ENCODE measurements at places on chromosomes 1 and 21. TPM values are rescaled to one million over a fixed set of nuclear protein-coding genes. Genes with fewer than 3 reads are reported as not detected.
A peak's percentile ranks its signal among the peaks of the same experiment; 100 is the strongest.

GRCh38 chr1:41353744-41354143, 7.5 kb upstream of the FOXO6 start:
- DNase-seq: peak; percentile 98
- no peaks in the 10 kb centered on the region for H3K36me3 ChIP-seq
- peaks cover 59% of the 10 kb centered on the region for H3K4me1 ChIP-seq
- no peak overlapping the region for H3K4me3 ChIP-seq
- peak overlapping the region; percentile 47 for H3K27ac ChIP-seq
- no peaks in the 10 kb centered on the region for H3K27me3 ChIP-seq

DNA sequence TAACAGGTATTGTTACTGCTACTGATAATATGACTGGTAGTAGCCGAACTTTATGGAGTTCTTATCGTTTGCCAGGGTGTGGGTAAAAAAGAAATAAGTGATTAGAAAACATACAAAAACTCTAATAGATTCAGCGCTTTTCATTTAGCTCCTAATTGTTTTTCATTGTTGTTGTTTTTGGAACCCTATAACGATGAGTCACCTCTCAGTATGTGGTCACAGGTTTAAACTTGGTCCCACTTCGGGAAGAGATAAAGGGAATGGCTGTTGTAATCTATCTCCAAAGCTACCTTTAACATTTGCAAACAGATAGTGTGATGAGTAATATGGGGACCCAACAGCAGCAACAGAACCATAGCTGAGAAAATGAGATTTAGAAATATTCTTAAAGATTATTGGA, 62.7 kb upstream of the BCL10 start:
- DNase-seq: peak; percentile 70
- peaks cover 15% of the 10 kb centered on the region for H3K36me3 ChIP-seq
- no peaks in the 10 kb centered on the region for H3K27me3 ChIP-seq
- peak overlapping the region; percentile 17 for H3K27ac ChIP-seq
- peaks cover 28% of the 10 kb centered on the region for H3K4me1 ChIP-seq
- no peak overlapping the region for H3K4me3 ChIP-seq

DNA sequence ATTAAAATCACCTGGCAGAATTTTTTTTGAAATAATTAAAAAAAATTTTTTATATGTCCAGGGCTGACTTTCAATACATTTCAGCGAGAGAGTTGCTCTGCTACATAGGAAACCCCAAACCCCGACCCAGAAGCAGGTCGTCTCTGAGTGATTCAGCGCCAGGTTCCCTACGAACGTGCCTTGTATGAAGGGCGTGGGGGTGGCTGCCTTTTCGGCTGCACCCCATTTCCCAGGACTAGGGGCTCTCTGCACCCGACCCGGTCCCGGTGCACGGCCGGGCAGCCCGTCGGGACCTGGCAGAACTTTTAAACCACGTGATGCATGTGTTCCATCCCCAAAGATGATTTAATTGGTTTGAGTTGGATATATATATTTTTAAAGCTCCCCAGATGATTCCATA, 15.8 kb upstream of the SCYL3 start:
- H3K27me3 ChIP-seq: no peaks in the 10 kb centered on the region
- H3K4me1 ChIP-seq: peaks cover 4% of the 10 kb centered on the region
- no peak overlapping the region for H3K4me3 ChIP-seq
- no peak for DNase-seq

- no peak for DNase-seq
- H3K4me1 ChIP-seq: no peaks in the 10 kb centered on the region
- H3K36me3 ChIP-seq: no peaks in the 10 kb centered on the region
- no peak overlapping the region for H3K27ac ChIP-seq
These were observed 16.5 kb downstream of the ATF3 start for GRCh38 chr1:212624976-212625501.

GRCh38 chr1:218698141-218698540, 353.0 kb downstream of the TGFB2 start:
- DNase-seq: no peak
- no peaks in the 10 kb centered on the region for H3K4me1 ChIP-seq
- H3K27ac ChIP-seq: no peak overlapping the region
- H3K4me3 ChIP-seq: no peak overlapping the region
- H3K36me3 ChIP-seq: no peaks in the 10 kb centered on the region

DNA sequence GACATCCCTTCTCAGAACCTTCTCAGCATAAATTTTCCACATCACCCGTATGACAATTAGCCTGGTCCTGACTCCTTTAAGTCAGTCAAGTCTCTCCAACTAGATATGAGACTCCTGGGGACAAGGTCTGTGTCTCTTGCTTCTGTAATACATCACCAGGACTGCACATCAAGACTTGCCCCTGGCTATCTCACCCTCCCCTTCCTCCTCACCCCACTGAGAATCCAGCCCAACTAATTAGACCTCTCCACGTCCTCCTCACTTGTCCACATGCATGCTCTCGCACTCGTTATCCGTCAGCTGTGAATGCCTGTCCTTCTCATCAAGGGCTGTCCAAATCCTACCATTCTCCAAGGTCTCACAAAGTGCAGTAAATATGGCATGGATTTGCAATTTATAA, 542.8 kb downstream of the PTPRU start:
- no peaks in the 10 kb centered on the region for H3K36me3 ChIP-seq
- H3K4me3 ChIP-seq: no peak overlapping the region

FCRL5 gene
- total RNA-seq: not detected

DNA sequence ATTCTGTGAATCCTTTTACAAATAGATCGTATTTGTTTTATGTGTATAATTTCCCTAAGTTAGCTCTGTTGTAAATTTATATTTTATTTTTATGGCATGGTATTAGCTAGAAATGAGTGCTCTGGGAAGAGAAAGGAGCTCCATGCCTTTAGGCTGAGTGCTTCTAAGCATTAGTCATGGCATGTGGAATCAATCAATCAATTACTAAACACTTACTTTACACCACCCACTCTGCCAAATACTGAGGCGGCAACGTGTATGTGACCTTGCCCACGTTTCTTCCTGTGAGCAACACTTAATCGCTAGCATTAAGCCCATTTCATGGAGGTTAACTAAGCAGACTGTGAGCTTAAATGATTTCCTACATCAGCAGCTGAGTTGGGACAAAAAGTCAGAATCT, 7.2 kb upstream of the BECN2 start:
- H3K27ac ChIP-seq: no peak overlapping the region
- H3K27me3 ChIP-seq: no peaks in the 10 kb centered on the region
- H3K4me1 ChIP-seq: no peaks in the 10 kb centered on the region

CYP4A22 gene
- total RNA-seq: not detected

DNA sequence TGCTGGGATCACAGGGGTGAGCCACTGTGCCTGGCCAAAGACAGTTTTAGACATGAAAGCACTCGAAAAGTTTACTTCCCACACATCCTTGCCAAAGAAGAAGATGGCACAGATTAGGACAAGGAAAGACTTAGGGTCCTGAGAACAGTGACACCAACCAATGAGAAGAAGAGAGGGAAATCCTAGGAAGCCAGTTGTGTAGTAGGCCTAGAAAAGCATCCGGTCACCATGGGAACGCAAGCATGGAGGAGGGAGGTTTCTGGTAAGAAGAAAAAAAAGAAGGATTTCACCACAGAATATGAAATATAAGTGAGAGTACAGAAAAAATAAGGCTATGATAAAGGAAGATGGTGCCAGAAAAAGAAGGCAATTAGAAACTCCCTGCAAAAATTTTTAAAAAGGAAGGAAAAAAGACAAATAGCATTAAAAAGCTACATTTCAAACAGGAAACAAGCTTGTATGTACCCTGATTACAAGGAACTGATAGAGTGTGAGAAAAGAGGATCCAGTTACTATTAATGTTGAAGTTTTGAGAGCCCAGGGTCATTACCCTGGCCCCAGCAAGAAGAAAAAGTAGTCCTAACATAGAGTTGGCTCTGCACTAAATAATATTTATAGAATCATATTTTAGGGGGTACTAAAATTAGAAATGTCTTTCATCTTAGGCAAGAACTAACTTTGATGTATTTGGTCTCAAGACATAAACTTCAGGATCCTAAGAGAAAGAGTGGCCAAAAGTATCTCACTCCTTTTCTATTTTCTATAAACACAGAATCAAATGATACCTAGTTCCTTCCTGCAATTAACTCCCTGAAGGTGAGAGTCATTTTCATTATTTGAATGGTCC, 16.1 kb downstream of the DIPK1A start:
- H3K36me3 ChIP-seq: no peaks in the 10 kb centered on the region
- H3K27ac ChIP-seq: no peak overlapping the region
- no peak for DNase-seq

PLA2G2F gene
- total RNA-seq: 0.20 TPM

RNU1-3 gene
- total RNA-seq: 3,235 TPM

DNA sequence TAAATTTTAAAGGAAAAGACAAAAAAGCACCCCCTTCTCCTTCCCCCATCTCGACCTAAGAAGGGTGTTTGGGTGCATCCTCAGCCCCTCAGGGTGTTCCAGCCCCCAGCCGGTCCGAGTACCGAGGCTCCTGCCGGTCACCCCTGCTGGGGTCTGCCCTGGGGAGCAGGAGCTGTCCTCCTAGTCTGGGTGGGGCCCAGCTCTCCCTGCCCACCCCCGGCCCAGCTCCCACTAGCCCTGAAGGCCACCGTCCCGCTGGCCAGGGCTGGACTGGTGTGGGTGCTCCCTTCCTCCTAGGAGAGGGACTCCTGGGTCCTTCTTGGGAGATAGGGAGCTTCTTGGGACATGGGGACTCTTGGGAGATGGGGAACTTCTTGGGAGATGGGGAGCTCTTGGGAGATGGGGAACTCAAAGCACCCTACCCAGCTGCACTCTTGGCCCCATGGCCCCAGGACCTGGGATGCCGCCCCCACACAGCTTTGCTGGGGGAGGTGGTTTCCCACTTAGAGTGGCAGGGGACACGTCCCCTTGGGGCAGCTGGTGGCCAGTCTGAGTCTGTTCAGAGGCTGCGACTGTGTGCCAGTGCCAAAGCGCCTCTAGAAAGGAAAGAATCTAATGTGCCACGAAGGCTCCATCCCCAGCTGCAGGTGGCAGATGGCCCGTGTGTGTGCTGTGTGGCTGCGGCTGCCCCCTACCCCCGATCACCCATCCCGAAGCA, 44.5 kb downstream of the MORN1 start:
- no peaks in the 10 kb centered on the region for H3K27me3 ChIP-seq
- no peaks in the 10 kb centered on the region for H3K36me3 ChIP-seq
- no peak overlapping the region for H3K27ac ChIP-seq
- H3K4me1 ChIP-seq: no peaks in the 10 kb centered on the region
- no peak overlapping the region for H3K4me3 ChIP-seq

DNA sequence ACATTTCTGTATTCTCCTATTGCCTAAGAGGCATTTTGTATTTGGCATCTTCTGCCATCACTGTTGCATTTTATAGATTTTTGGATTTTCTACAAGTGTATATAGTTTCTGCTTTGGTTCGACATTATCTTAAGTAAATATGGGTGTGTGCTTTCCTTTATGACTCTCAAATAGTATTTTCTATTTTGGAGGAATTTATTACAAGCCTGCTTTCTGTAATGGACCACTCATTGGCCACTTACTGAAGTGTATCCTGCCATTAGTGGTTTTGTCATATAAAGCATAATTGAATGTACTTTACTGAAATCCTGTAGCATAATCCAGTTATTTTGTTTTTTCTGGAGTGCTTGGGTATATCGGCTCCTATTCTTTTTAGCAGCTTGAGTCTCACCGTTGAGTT, 184.3 kb downstream of the PATJ start:
- H3K27me3 ChIP-seq: no peaks in the 10 kb centered on the region
- H3K36me3 ChIP-seq: peaks cover 16% of the 10 kb centered on the region
- H3K4me1 ChIP-seq: no peaks in the 10 kb centered on the region
- DNase-seq: no peak

PRKACB gene
- 16.1 TPM for total RNA-seq

- peak overlapping the region; percentile 99 for H3K27ac ChIP-seq
- no peaks in the 10 kb centered on the region for H3K36me3 ChIP-seq
- H3K4me1 ChIP-seq: peaks cover 93% of the 10 kb centered on the region
- H3K27me3 ChIP-seq: no peaks in the 10 kb centered on the region
- DNase-seq: peak; percentile 80
- peak overlapping the region; percentile 8 for H3K4me3 ChIP-seq
These were observed 153.3 kb downstream of the TOMM20 start for GRCh38 chr1:234975122-234975940.

GRCh38 chr21:16663436-16663835, 849.4 kb upstream of the CXADR start:
- no peaks in the 10 kb centered on the region for H3K36me3 ChIP-seq
- no peaks in the 10 kb centered on the region for H3K4me1 ChIP-seq
- no peaks in the 10 kb centered on the region for H3K27me3 ChIP-seq

AXDND1 gene
- total RNA-seq: 3.4 TPM

DNA sequence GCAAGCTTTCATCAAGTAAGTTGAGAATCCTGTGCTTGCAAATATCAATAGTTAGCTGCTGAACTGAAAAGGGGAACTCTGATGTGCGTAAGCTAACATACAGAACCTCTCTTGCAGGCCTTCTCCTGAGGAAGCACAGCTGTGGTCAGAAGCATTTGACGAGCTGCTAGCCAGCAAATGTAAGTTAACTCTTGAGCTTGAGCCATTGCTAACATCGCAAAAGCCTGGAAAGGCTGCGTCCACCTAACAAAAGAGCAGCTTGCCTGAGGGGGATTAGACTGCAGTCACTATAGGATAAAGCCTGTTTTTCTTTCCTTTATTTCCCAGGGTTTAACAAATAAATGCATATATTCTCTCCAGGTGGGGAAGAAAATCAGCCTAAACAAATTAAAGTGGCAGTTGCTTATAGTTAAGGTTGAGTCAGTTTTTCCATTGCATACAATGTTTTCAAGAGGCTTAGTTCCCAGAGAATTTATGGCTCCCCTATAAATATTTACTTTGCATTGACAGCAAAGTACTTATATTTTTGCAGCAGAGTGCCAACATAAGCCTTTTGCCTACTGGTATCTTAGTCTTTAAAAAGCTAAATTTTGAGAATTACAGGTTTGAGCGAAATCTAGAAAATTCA, 1.5 kb downstream of the RGS2 start:
- H3K27ac ChIP-seq: no peak overlapping the region
- H3K36me3 ChIP-seq: no peaks in the 10 kb centered on the region
- H3K4me1 ChIP-seq: peaks cover 17% of the 10 kb centered on the region
- H3K27me3 ChIP-seq: no peaks in the 10 kb centered on the region
- DNase-seq: no peak

DNA sequence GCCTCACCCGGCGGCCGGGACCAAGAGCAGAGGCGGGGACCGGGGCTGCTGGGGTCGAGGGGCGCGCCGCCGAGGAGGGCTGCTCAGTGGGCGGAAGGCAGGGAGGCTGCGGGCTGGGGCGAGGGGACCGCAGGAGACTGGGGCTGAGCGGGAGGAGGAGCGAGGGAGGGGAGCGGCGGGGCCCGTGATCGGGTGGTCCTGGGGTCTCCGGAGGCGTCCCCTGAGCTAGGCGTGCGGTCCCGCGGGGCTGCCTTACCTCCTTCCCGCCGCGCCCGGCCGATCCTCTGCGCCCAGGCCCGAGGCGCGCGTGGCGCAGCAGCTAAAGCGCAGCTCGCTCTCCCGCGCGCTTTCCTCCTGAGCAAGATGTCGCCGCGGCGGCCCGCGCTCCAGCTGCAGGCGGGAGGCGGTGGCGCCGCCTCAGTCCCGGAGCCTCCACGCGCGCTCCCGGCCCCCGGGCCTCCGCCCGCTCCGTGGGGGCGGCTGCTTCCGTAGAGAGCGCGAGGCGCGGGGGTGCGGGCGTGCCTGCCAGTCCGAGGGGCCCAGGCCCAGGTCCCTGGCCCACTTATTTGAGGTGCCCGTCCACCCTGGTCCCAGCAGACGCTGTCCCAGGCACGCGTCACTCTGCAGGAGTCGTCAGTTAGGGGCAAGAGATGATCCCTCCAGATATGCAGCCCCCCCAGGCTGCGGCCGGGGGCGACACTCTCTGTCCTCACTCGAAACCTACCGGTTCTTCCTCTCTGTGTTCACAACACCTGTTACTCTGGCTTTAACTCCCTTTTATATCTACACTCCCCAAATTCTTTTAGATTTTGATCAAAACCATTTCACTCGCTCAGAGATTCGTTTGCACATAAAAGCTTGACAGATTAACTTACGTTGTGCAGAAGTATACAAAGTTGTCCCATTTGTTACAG, at the start of gene CCSAP:
Gene CCSAP, minus strand, starts transcription at position 392 of the 914 bp plus-strand sequence. CDS start 582 bp downstream, outside the sequence.
- no peak for DNase-seq
- peaks cover 16% of the 10 kb centered on the region for H3K4me1 ChIP-seq
- H3K36me3 ChIP-seq: no peaks in the 10 kb centered on the region
- H3K27me3 ChIP-seq: peaks cover 23% of the 10 kb centered on the region
- no peak within 1 kb of the TSS for H3K27ac ChIP-seq
- peak within 1 kb of the TSS; percentile 90 for H3K4me3 ChIP-seq

Measured in PC-9 (cell line).